ENCODE measurements at places on chromosomes 4 and X.

- no peak for DNase-seq
Observed at GRCh38 chr4:158540125-158540907, 18.6 kb downstream of the RXFP1 start.

- no peak for DNase-seq
Observed at GRCh38 chr4:11427121-11427996, 1.3 kb downstream of the HS3ST1 start.

- no peak for DNase-seq
Observed at GRCh38 chr4:123443401-123444289, 47.0 kb downstream of the SPRY1 start.

DNA sequence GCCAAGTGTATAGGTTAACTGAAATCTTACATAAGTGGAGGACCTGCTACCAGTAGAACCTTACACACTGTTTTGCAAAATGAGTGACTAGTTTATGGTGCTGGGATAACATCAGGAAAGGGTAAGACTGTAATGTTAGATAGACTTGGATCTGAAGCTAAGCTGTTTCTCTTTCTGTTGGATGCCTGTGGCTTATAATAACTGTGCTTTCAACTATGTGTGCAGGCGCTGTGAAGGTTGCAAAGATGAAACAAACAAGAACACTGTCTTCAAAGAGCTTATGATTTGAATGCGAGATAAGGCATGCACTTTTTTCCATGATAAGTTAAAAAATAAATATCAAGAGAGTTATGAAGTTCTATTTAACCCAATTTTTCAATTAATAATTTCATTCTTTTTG is 34.5 kb upstream of the LCORL start:
- DNase-seq, result no peak

- no peak for DNase-seq
Observed at GRCh38 chr4:143356493-143356892, 19.8 kb downstream of the GAB1 start.

DNA sequence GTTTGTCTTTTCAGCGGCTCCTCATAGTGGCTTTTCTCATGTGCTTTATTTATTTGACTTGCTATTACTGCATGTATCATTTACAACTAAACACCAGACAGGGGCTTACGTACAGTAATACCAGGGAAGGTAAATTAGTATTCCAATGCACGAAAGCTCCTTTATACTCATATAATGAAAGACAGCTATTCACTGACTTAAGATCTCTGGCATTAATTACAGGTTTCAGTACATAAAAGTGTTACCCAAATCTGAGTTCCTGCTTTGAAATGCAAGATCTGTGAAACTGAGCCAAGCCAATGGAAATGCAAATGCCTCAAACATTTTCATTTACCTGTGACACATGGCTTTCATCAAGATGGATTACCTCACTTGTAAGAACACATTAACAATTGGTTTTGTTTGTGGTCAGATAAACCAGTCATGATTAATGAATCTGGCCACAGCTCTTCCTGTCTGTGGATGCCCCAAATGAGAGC is 107.2 kb downstream of the ANAPC4 start:
- no peak for DNase-seq

GRCh38 chrX:21865436-21865835 is 9.6 kb downstream of the YY2 start:
- DNase-seq, result no peak

GRCh38 chr4:69489856-69490255 is 5.8 kb downstream of the UGT2B4 start:
- no peak for DNase-seq

DNA sequence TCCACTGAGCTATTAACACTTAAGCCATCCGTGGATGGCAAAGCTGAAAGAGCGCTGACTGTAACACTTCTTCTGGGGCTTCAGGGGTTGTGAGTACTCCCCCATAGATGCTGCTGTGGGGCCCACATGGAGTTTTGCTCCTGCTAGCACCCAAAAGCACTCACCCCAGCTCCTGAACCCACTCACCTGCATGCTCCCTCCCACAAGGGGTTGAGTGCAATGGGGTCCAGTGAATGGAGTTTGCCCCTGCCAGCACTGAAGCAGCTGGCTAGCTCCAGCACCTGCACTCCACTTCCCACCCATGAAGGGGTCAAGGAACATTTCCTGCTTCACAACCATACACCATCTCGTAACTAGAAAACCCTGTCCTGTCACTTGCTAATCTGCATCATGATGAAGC is 78.9 kb downstream of the IL21 start:
- DNase-seq, result no peak

- no peak for DNase-seq
Observed at GRCh38 chrX:105263801-105264200, 43.3 kb upstream of the TEX13A start.

DNA sequence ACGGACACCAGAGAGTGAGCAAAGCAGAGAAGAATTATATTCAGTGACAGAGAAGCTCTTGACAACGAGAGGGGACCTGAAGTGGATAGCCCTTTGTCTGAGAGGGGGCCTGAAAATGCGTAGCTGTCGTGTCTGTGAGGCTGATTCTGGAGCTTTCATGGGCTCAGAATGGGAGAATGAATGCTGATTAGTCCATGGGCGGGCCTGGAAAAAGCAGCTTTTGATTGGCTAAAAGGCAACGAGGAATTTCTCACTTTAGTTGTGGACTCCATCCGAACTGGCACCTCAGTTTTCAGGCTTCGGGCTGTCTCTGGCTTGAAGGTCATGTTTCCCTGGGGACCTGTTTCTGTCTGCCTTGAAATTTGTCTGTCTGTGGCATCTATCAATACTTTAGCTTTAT is 487.1 kb downstream of the TECRL start:
- no peak for DNase-seq

DNA sequence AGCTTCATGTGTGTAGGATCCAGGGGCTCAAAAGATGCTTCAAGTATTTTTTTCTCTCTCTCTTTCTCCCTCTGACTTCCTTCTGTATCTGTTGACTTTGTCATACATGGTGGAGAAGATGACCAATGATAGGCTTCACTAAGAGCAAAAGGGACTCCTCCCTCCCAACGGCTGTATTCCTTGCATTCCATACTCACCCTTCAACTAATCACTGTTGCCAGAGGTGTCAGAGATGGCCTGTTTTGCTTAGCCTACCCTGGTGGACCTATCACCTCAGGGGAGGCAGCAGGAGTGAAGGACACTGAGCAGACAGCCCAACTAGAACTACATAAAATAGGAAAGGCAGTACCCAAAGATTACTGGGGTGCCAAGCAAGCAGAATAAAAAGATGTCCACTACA is 62.2 kb upstream of the C1QTNF7 start:
- no peak for DNase-seq

- no peak for DNase-seq
Observed at GRCh38 chr4:105496899-105497298, 23.0 kb upstream of the PPA2 start.

GRCh38 chr4:41538887-41539498 is 1.0 kb downstream of the LIMCH1 start:
- no peak for DNase-seq

- DNase-seq, result no peak
Observed at GRCh38 chr4:138341739-138342415, 99.7 kb upstream of the SLC7A11 start.

- no peak for DNase-seq
Observed at GRCh38 chr4:41620594-41621256, 82.8 kb downstream of the LIMCH1 start.

DNA sequence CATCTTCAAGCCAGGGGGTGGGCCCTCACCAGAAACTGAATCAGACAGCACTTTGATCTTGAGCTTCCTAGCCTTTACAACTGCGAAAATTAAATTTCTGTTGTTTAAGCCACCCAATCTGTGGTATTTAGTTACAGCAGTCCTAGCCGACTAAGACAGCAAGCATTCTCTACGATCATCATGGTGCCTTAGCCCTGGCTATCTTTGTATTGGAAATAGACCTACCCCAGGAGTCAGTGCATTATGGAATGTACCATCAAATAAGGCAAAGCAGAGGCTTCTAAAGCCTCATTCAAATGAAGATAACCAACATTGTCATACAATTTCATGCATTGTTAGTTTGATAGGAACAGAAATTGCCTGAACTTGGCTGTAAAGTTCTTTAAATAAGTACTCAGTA is 75.0 kb downstream of the PARM1 start:
- no peak for DNase-seq

DNA sequence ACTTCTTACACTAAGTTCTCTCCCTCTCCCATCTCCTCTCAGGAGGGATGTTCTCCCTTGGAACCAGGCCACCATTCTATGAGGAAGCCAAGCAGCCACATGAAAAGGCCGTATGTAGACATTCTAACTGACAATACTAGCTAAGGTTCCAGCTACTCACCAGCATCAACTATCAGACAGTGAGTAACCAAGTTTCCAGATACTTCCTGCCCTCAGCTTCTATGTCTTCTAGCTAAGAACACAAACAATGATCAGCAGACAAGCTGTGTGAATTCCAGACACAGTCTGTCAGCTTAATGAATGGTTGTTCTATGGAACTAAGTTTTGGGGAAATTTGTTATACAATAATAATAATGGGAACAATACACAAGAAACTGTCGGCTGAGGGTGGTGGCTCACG is 50.8 kb downstream of the SMIM14 start:
- DNase-seq, result no peak

GRCh38 chr4:2857349-2857927 is 13.8 kb downstream of the ADD1 start:
- no peak for DNase-seq

DNA sequence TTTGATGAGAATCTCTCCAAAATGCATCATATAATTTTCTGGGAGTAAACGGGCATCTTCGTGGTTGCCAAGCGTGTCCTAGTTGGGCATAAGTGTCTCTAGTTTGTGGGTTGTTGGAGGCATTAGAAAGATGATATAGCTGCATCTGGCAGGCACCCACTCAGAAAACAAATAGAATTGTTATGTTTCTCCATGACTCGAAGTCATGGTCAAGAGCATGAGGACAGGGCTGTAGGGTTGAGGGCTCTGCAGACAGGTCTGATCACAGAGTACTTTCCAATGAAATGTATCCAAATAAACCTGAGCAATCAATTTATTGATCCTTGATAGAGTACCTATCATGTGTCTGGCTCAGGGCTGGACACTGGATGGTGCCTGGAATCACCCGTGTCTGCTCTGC is 82.7 kb downstream of the SORCS2 start:
- no peak for DNase-seq

- DNase-seq, result peak; percentile 23
Observed at GRCh38 chr4:54547299-54548097, 110.3 kb upstream of the KIT start.

GRCh38 chrX:39616098-39616729 is 481.5 kb downstream of the BCOR start:
- DNase-seq, result no peak

DNA sequence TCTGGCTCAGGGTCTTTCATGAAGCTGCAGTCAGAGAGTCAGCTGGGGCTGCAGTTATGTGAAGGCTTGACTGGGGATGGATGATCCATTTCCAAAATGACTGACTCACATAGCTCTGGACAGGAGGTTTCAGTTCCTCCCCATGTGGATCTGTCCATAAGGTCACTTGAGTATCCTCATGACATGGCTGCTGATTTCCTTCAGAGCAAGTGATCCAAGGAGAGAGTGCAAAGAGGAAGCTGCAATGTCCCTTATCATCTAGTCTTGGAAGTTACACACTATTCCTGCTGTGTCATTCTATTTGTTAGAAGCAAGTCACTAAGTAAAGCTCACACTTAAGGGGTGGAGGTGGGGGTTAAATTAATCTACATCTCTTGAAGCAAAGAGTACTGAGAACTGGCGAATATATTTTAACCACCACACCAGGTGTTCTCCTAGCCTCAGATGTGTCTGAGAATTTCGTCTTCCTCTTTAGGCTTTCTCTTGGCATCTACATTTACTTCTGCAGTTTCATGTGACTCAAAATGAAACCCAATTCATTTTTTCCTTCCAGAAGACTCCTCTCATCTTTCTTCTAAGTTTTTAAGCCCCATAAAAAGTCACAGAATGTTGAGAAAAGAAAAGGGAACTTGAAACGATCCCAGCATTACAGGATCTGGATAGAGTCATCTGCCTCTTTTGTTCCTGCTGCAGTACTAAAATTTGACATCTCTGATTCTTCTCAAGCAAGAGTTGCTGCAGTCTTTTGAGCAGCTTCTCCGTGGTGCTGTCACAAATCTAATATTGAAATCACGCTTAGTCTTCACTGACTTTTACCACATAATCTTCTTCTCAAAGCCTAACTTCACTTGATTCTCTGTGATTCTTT is 3.8 kb upstream of the GRPR start:
- no peak for DNase-seq

GRCh38 chr4:16026160-16026761 is 57.6 kb downstream of the PROM1 start:
- no peak for DNase-seq

DNA sequence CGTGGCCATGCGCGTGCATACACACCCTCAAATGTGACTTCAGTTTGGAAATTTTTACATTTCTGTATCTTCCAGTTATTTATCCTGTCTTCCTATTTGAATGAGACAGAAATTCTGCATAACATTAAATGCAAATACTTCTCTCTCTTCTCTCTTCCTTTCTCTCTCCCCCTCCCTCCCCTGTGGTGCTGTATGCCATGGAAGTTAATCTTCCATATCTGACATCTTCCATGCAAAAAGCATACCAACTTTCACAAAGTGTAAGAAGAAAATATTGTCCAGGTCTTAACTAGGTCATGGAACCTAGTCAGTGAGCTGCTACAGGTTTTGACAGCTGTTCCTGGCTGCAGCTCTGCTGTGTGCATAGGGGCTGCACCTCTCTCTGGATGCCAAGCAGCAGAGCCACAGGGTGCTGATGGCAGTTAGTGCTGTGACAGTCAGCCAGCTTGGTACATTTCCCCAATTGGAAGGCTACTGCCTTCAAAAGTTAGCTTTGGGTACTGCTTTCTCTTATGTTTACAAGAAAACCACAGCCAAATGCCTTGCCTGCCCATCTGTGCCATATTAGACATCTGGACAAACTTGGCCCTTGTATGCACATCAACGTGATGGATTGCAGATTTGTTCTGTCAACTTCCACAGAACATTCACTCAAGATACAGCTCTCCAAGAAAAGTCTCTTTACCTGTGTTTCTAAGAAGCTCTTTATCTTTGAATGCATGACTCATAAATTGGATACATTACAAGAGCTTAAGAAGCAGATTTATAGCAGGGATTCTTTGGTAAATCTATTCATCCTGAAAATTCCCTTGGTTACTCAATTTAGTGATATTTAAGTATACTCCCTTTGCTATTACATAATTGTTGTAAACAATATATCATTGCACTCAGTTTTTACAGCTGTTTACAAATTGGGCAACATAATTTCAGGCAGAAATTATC is 623.8 kb downstream of the EPHA5 start:
- no peak for DNase-seq

- no peak for DNase-seq
Observed at GRCh38 chr4:905485-906338, 26.4 kb downstream of the GAK start.

DNA sequence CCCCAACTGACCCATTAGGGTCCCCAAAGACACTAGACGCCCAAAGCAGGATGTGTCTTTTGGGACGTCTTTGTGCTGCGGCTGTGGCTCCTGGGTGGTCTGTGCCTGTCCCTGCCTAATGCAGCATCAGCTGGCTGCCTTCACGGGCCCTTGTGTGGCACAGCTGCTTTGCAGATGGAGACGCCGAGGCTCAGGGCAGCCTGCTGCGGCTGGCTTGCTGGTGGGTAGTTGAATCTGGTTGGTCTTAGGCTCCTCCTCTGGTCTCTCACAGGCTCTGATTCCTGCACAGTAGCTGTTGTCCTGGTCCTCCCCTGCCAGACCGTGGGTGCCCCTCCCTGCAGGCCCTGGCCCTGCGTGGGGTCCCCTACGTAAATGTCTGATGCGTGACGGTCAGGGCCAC is 8.1 kb downstream of the CPZ start:
- DNase-seq, result no peak

- DNase-seq, result no peak
Observed at GRCh38 chrX:68634649-68635227, 12.7 kb upstream of the STARD8 start.

Data from activated T-helper 2 cell treated with anti-CD3 and anti-CD28 coated beads, Interferon-gamma antibody, Interleukin-2, Interleukin-4, amounts not matched to agents 10 μg/mL and 5 μg/mL and 100 μg/mL, durations not matched to agents 14 hours and 24 hours and 36 hours (primary cell).